Activated CD8-positive, alpha-beta memory T cell treated with anti-CD3 and anti-CD28 coated beads for 4 hours (primary cell): ENCODE measurements at places on chromosomes 4 and X.

DNA sequence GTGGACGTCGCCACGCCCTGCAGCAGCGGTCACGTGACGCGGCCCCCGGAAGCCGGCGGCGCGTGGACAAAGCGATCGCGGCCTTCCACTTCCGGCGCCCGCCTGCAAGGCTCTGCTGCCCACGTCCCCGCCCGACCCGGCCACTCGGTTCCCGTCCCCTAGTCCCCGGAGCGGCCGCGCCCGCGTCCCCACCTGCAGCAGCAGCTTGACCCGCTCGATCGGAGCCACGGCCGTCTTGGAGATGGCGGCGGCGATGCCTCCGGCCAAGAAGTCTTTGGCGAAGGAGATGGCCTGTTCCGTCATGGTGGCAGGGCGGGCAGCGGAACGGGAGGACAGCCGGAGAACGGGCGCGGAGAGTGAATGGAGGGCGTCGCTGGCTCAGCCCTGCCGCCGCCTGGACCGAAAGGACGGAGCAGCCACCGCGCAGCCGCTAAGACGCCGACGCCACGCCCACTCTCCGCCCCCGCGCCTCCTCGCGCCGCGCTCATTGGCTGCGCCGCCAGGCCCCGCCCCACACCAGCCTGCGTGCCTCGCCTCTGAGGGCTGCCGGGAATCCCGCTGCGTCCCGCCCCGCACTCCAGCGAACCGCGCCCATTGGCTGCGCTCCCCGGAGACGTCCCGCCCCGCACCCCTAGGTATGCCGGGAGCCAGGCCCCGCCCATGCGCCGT lies at the start of gene SLC25A6:
Gene SLC25A6, minus strand, starts transcription at position 407 of the 669 bp plus-strand sequence. Its CDS starts 104 bp downstream, at position 303.
- DNase-seq, result peak; percentile 99

GRCh38 chr4:2484993-2485392 lies 16.1 kb downstream of the RNF4 start:
- DNase-seq, result peak; percentile 32

DNA sequence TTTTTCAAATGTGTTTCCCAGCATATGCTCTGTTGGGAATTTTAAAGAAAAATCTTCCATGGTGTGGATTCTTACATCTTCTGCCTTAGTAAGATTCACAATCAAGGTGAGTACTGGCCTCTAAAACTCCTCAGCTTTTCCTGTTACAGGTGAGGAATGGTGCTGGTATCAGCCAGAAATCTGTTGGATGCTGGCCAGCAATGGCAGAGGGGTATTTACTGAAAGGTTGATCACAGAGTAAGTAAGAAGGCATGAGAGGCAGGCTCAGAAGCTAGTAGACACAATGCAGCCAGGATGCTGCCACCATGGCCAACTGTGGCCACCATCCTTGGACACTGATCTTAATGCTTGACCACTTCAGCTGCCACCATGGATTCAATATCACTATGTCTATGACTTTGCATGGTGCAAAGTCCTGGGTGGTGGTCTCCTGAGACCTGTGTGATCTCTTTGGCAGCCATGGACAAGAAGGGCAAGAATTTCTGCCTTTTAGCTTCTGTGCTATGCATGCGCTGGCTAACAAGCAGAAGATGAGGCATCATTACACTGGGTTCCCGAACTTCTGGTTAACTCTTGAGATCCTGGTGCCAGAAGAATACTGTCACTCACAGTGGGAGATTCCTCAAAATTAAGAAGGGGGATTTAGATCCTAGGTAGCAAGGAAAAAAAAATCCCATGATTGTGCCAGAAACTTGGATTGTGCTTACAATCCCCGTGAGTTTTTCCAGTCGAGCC lies 60.2 kb downstream of the CHRNA9 start:
- DNase-seq, result no peak

GRCh38 chr4:90845777-90846176 lies 718.6 kb downstream of the CCSER1 start:
- no peak for DNase-seq

GRCh38 chr4:76105652-76106051 lies 31.1 kb downstream of the ART3 start:
- DNase-seq, result no peak

GRCh38 chr4:184191267-184191666 lies 26.4 kb downstream of the ENPP6 start:
- DNase-seq, result no peak

DNA sequence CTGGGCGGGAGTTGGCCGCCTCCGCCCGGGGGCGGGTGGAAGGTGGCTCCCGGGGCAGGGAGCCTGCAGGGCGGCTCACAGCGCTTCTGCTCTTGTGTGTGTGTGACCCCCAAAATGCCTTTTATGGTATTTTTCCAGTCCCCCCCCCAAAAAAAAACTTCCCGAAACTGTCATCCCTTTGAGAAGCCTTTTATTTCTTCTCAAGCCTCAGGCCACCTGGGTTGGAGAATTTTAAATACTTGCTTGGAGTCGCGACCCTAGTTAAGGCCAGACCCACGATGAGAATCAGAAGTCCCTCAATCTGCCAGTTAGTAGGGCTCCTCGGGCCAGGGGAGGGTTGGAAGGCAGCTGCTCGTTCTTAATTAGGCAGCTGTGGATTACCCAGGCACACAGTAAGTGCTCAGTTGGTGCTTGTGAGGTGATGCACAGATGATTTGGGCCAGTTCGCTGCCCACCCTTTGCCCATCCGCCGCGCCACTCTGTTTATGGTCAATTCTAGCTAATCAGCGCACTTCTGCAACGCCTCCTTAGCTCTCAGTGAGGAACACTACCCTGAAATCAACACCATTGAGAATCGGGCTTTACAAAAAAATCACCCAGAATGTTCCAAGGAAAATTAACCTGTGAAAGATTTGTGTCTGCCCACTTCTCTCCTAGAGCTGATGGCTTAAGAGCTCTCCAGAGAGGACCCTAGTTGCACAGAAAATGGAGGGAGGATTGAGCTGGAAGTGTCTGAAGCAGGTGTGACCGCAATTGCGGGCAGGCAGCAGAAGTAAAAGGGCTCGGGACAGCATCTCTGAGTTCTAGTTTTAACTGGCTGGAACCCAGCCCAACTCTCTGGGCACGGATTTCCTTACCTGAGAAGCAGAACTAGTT lies 648 bp upstream of the SCD5 start:
- no peak for DNase-seq

- DNase-seq, result no peak
Measured at GRCh38 chr4:111943796-111944203, 201.5 kb upstream of the FAM241A start.

GRCh38 chr4:149279776-149280175 lies 535.9 kb downstream of the IQCM start:
- no peak for DNase-seq

- DNase-seq, result no peak
Measured at GRCh38 chrX:30468471-30468870, 109.1 kb downstream of the TASL start.

- no peak for DNase-seq
Measured at GRCh38 chr4:130071746-130072145, 975.8 kb downstream of the C4orf33 start.

DNA sequence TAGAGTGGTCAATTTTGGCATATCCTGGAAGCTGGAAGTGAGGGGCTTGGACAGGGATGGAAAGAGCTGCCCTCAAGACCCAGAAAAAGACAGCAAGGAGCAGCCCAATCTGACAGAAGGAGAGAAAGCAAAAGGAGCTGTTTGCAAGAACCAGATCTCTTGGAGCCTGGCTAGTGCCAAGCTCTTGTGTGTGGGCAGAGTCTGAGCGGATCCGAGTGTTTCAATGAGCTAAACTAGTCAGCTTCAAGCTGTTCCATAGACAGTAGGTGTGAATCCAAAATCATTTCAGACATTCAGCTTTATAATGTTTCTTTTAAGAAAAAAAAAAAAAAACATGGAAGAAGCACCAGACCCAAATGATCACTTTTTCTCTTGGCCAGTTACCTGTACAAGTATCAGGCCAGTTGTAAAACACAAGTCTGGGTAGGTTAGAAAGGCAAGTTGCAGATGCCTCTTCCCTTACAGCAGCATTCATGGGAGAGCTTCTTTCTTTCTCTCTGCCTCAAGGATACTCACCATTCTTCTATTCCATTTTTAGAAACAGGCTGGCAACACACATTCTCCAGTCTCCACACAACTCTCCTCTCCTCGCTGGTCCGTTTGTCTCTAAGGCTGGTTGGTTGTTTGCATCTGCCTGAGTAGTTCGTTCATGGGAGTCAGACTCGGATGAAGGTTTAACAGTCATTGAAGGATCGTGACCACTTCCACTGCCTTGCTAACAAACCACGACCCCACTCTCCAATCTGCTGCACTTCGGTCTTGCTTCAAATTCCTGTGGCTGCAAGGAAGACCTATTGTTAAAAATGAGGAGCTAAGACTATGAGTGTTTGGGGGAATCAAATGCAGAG lies 105.2 kb upstream of the GATB start:
- DNase-seq, result no peak

DNA sequence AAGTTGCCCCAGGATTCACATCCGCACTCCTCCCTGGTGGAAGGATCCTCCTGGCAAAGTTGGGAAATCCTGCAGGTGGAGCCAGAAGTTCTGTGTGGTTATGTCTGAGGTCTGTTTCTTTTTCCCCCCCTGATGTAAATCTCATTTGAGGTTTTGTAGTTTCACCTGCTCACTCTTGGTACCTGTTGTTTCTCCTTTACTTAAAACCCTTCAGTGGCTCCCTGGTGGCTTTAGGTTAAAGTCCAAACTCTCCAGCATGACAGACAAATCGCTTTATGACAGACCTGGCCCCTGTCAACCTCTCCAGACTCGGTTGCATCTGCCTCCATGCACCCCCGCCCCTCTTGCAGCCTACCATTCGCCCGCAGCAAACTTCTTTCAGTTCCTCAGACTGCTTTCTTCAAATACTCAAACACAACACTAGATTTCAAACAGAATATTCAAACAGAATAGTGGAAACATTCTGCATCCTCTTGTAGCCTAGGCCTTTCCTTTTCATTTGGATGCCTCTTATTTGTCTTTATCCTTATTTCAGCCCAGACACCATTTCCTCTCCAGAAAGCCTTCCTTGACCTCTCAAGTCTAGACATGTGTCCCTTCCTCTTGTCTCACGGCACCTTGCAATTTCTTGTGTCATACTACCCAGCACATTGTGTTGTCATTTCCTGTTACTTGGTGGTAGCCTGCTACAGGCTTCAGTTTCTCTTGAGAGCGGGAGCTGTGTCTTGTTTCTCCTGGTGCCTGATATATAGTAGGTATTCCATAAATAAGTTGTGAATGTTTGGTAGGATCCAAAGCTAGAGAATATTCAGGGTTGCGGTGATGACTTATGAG lies 24.8 kb downstream of the IL13RA1 start:
- no peak for DNase-seq

DNA sequence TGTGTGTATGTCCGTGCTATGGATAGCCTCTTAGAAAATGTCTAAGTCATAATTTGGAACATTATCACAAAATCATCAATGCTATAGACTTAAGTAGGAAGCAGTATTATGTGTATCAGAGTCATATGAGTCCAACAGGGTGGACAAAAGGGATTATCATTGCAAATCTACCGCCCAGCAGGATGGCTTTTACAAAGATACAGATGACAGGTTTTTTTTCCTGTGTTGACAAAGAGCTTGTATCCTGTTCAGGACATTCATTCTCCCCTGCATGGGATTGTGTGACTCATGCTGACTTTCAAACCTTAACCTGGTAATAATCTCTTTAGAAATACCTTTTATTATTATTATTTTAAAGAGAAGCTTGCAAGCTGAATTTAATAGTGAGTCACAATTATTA lies 310.3 kb upstream of the GNPDA2 start:
- no peak for DNase-seq

DNA sequence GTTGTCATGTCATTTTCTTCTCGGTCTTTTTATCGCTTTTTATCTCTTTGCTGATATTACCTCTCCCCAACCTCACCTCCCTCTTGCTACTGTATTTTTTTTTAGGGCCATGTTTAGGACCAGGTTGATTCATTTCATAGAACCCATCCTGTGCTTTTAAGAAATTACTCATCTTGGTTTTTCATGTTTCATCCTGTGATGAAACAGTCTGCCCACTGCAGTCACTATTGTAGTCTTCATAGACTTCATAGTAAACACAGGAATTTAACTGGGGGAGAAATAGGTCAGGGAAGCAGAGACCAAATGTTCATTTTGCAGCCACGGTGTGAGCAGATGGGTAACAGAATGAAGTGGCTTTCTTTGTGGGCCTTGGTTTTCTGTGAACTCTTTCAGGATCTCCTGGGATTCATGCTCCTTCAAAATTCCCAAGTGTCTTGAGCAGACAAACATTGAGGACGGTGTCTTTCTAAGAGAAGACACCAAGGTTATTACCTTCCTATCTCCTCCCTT lies 161.8 kb downstream of the NAA11 start:
- DNase-seq, result no peak

DNA sequence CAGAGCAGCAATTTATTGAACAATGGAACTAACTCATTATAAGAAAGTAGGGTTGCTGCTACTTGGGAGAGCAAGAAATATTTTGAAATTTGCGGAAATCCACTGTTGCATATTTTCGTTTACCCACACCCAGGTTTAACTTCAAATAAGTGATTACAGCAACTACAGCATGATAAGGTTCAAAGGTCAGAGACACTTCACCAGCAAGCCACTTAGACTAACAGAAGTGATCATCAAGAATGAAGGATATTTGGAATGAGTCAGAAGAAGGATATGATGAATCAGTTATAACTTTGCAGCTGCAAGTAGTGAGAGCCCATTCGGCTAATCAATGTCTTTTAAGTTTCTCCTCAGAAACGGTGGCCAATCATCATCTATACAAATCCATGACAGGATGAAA lies 199.3 kb downstream of the TMA16 start:
- no peak for DNase-seq

- DNase-seq, result no peak
Measured at GRCh38 chr4:46993075-46994006, at the start of gene GABRA4. Gene GABRA4 (minus strand): TSS chr4:46993581. CDS start chr4:46993424, 157 bp downstream.

DNA sequence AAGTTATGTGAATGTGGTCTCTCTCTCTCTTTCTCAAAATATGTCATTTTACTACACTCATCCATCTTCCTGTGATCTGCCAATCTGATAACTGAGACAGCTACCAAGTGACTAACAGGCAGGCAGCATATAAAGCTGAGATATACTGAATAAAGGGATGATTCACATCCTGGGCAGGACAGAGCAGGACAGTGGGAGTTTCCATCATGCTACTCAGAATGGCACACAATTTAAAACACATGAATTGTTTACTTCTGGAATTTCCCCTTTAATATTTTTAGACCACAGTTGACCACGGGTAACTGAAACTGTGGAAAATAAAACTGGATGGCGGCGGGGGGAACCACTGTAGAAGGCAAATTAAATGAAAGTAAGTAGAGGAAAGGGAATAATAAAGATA lies 58.6 kb upstream of the DCTD start:
- no peak for DNase-seq

- no peak for DNase-seq
Measured at GRCh38 chr4:1178300-1179088, 6.1 kb upstream of the SPON2 start.

DNA sequence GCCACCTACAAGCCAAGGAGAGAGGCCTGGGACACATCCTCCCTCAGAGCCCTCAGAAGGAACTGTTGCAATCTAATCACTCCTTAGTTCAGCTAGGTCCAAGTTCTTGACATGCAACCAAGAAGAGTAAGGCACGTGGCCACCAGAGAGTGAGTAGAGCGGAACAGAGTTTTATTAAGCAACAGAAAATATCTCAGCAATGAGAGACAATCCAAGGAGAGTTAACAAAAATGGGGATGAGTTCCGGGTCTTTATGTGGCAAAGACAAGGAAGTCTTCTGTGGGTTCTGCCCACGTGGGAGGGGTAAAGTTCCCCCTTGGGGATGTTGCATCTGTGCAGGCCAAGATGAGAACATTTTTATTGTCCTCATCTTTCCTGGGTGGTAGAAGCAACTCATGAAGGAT lies 38.5 kb upstream of the PROM1 start:
- DNase-seq, result no peak
